ENCODE measurements at places on chromosomes 5 and 9.

DNA sequence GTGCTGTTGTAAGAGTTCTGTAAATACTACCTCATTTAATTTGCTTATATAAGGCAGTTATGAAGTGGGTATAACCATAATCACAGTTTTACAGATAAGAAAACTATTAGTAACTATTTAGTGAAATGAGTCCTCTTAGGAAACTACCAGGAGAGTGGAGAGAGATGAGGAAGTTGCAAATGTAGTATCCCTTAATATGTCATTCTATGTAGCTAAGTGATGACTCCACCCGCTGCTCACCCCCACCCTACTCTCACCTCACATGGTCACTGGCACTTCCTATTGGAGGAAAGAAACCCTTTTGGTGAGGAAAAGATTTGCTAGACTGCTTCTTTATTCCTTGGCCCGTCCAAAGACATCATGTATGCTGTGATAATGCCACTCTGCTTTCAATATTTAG, 241.8 kb upstream of the SLC24A2 start:
- DNase-seq, result no peak

GRCh38 chr5:6159832-6160430, 218.4 kb downstream of the MED10 start:
- DNase-seq, result no peak

DNA sequence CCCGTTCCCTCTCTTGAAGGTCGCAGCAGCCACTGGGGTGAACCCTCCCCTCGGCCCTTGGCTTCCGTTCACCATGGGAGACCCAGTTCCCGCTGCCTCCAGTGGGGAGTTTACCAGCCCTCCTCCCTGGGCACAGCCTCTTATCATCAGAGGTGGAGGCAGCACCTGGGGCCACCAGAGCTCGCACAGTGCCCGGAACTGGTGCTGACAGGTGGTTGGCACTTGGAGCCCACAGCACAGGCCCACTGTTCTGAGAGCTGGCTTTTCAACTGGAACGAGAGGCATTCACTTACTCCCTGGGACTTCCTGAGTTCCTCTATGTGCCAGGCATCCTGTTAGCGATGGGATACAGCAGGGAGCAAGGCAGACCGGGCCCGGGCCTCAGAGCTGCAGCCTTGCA, 106.8 kb upstream of the FCN2 start:
- DNase-seq, result no peak

DNA sequence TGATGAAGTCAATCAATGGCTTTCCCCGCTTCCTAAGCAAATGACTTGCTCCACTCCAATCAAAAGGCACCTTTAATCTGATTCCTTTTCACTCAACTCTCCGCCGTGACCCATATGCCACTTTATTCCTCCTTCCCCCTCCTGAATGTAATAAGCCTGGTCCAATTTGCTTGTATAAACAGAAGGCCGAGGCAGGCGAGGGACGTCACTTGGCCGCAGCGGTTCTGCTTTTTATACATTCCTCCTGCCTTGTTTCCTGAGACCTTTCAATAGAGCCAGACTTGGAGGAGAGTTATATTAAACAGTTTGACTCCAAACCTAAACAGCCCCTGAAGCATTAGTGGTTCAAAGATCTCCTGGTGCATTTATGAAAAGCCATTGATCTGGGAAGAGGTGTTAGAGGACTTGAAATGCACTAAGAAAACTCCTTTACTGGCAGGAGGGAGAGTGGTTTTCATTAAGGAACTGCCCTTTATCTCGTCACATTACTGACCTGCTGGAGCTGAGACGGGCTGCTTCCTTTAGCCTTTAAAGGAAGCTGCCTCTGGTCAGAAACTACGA, 273.4 kb downstream of the SLIT3 start:
- no peak for DNase-seq

DNA sequence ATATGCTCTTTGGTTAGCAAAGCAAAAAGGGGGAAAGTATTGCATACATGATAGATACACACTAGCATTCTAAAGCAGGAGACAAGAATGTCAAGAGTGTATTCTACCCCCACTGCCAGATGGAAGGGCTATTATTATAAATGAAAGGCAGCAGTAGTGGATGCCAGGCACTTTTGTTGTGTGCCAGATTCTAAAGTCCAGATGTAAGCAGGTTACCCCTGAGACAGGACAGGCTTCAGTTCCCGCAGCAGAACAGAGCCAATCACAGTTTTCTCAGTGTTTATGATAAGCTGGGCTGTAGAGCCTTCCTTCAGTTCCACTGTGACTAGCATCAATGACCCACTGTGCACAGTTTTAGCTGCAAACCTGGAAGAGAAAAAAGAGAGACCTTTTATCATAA, 226.6 kb upstream of the TBCA start:
- DNase-seq, result no peak
